ENCODE measurements at places on chromosomes 1 and 21.

GRCh38 chr1:191582169-191582568, 576.1 kb upstream of the RGS18 start:
- no peak for DNase-seq

GRCh38 chr1:11045428-11046269, 1.4 kb downstream of the MASP2 start:
- no peak for DNase-seq

- DNase-seq: no peak
Measured at GRCh38 chr1:29648798-29649188, 412.5 kb downstream of the PTPRU start.

- no peak for DNase-seq
Measured at GRCh38 chr1:229344139-229344538, 1.3 kb upstream of the CCSAP start.

Data from cerebellar cortex (tissue), 1 donor.